GM12878 (cell line): ENCODE measurements at places on chromosomes 6 and 20. TPM values are rescaled to one million over a fixed set of nuclear protein-coding genes. Genes with fewer than 3 reads are reported as not detected.

The GGTLC1 gene
- not detected in 2 replicates for polyA plus RNA-seq

- no peak for DNase-seq
Observed at GRCh38 chr6:52937908-52938307, 28.4 kb upstream of the GSTA3 start.

DNA sequence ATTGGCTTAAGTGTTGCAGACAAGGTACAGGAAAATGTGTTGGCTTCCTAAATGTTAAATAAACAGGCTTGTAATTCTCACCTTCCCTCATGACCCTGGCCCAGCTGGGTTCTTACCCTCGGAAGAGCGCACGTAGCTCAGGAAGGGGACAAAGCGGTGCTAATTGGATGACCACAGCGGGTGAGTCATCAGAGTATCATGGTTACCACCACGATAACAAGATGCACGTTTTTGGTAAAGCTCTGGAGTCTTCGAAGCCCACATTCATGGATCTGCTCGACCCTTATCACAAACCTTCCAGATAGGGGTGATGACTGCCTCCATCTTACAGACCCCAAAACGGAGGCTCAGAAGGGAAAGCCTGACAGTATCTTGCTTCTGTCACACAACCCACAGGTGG, 32.8 kb downstream of the APCDD1L start:
- DNase-seq = no peak

The GLP1R gene
- not detected in 2 replicates for polyA plus RNA-seq

DNA sequence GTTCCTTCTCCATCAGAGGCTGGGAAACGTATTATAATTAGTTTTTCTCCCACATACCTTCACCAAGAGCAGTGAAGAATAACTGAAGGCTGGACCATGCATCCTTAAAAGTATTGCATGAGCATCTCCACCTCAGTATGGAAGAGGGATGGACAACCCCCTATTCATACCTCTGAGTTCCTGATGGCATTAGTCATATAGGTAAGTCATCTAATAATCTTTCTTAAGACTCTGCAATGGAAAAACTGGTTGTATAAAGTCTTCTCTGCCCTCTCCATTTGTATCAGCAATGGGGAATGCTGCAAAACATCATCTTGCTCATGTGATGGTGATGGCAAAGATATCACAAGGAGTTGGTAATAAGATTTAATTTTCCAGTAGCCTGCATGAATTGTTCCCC, 24.5 kb downstream of the PGM3 start:
- no peak for DNase-seq

GRCh38 chr6:40848038-40848437, 191.0 kb downstream of the UNC5CL start:
- no peak for DNase-seq
